ENCODE measurements at places on chromosomes 13 and 19.

DNA sequence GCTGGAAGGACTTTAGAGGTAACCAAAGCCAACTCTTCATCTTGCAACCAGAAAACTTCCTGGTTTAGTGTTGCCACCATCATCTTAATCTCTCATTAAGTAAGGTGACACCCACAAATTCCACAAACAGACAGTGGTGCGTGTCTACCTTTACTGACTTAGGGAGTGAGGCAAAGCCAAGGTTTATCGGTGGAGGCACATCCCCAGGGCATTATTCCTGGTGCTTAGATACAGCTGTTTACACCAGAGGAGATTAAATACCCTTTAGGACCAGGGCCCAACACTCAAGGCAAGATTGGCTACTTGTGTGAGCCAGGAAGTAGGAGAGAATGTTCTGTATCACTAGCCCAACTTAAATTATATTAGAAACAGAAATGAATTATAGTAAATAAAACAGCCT is 9.5 kb downstream of the STOML3 start:
- DNase-seq, result no peak

DNA sequence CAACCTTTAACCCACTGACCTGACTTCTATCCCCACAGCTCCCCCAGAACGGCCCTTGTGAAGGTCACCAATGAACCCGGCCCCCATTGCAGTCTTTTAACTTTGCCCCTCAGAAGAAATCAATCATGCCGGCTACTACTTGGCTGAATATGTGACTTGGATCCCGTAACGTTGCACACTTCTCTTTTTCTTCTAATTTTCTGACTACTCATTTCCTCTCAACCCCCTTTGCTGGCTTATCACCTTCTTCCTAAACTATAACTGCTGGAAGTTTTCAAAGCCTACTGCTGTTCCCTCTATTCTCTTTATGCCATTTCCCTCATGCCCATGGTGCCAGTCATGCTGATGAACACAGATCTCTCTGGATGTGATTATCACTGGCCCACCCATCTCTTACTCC is 367.6 kb downstream of the DNAJC15 start:
- no peak for DNase-seq

DNA sequence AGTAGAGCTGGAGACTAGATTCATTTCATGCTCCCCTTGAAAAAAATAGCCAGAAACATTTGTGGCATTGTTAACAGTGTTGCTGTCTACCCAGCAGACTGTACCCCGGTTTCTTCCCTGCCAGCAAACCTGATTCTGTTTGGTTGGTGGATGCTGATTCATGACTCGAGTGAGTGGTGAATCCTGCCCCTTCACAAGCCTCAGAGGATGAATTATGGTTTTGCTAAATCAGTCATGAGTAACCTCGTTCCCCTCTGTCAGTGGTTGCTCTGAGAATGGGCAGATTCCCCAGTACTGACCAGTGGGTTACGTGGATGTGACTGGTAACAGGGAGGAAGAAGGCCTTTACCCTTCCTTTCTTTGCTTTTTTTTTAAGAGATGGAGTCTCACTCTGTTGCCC is 10.1 kb downstream of the NLRP12 start:
- DNase-seq, result no peak

GRCh38 chr19:13366529-13367143 is 139.6 kb downstream of the CACNA1A start:
- DNase-seq, result no peak

- no peak for DNase-seq
Observed at GRCh38 chr13:30615866-30616541, 1.7 kb upstream of the USPL1 start.

- no peak for DNase-seq
Observed at GRCh38 chr13:113632706-113633484, 25.1 kb downstream of the ATP4B start.

DNA sequence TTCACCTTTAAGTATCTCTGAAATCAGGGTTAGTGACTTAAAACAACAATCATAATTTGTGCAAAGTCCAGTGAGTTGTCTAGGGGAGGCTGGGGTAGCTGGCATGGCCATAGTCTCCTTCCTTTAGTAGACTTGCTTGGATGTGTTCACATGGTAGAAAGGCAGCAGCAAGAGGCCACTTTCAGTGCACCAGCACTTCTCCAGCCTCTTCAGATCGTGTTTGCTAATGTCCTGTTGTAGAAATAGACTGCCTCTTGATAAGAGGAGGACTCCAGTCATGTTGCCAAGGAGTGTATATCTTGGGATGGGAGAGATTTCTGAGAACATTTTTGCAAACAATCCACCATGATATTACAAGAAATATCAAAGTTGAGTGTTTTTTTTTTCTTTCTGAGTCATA is 22.9 kb downstream of the WDFY2 start:
- DNase-seq, result no peak

DNA sequence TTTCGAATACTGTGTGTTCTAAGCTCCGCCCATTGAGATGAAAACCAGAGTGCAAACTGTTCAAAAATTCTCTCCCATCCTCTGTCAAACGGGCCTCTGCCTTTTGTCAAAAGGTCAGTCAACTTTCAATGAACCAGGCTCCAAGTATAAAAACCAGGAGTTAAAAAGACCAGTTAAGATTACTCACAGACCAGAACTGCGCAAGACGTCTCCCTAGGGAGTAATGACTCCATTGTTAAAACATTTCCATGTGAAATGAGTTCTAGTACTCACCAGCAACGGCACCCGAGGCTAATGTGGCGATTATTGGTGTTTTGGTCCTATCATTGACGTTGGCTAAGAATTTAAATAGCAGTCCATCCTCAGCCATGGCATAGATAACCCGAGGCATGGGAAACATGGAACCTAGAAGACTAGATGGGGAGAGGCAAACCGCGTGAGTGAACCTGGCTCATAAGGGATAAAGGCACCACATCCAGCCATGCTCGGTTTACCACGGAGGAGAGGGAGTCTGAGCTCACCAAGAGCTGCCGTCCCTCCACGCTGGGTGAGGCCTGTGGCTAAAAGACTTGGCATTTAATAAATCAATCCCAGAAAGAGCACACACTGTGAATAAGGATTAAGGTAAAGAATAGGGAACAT is 73.3 kb downstream of the SLC7A1 start:
- no peak for DNase-seq

- no peak for DNase-seq
Observed at GRCh38 chr13:40878321-40878720, 88.9 kb downstream of the SLC25A15 start.

DNA sequence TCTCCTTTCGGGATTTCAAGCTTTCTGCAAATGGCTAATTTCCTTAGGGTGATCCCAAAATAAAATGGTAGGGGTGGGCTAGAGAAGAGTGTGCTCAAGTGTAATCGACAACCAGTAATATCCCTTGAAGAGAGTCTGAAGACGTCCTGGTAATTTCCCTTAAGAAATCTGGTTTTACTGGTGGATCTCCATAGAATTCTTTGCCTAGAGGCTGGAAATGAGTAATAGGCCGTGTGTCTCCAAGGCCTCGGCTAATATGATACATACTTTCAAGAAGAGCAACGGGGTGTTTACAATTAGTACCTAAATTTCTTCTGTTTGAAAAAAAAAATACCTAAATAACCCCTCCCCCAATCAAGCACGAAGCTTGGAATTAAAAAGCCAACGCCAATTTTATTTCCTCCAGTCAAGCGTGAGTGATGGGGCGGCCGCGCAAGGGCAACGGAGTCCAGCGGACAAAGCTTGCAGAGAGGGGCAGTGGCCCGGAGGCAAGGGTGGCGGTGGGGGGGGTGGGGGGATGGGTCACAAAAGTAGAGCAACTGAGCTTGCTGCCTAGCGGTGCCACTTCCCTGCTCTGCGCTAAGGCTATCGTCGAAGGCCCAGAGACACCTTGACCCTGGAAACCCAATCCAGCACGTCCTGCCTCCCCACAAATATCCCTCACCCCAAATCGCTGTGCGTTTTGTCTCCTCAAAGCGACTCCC is 7.8 kb downstream of the SOX21 start:
- DNase-seq, result no peak

GRCh38 chr13:75702476-75702875 is 66.3 kb downstream of the LMO7 start:
- DNase-seq, result no peak

DNA sequence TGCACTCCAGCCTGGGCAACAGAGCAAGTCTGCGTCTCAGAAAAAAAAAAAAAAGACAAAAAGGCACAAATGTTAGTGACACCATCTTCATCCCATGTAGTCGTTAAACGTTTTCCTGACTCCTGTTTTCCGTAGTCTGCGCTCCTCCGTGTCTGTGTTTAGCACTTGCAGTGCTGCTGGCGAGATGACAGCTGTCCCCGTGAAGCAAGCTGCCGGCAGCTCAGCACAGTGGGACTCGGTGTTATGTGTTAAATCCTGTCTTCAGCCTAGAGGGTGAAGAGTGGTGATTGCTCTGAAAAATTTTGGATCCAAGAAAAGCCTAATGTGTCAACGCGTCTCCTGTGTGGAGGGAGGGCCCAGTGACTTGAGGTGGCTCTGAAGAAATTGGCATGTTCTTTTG is 18.4 kb downstream of the UBXN6 start:
- DNase-seq, result no peak

DNA sequence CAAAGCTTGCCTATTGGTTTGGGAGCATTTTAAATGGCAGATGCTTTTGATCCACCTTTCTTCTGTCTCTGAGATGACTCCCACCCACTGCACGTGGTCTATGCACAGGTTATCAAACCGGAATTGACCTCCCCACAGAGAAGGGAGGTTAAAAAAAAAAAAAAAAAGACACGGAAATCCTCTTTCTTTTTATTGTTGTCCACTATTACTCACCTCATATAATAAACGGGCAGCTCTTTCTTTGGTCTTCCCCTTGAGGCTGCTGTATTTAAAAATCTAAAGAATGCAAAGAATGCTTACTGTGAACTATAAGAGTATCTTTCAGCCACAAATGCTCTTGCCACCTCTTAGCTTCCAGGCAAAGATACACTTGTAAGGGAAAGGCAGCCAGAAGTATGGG is 329.7 kb downstream of the NDFIP2 start:
- DNase-seq, result no peak

DNA sequence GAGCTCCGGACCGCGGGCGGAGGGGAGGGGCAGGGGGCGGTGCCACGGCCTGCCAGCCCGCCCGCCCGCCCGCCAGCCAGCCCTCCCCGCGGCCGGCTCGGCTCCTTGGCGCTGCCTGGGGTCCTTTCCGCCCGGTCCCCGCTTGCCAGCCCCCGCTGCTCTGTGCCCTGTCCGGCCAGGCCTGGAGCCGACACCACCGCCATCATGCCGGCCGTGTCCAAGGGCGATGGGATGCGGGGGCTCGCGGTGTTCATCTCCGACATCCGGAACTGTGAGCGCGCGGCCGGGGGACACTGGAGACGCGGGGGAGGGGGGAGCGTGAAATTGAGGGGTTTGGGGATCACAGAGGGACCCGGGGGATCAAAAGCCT is at the start of gene AP2A1:
AP2A1 (plus strand) TSS at position 72 of the 370 bp plus-strand sequence; CDS start at position 205, 133 bp downstream.
- DNase-seq, result no peak

- DNase-seq, result no peak
Observed at GRCh38 chr19:46981286-46981945, 38.2 kb upstream of the NPAS1 start.

DNA sequence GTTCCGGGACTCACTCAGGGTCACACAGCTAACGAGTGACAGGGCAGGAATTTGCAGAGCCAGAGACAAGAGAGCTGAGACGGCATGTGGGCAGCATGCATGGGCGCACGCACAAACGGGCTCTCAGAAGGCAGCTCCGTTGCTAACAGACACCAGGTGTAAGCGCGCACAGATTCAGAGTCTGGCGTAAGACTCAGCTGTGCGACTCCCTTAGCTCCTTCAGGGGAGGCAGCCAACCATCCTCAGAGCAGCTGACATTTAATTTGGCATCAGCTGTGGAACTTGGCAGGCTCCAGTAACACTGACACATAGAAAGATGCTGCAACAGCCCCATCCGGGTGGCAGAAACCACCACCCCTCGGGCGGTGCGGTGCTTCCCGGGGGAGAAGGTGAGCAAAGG is 7.5 kb upstream of the TM6SF2 start:
- DNase-seq, result no peak

GRCh38 chr19:23795462-23795861 is 36.8 kb upstream of the ZNF681 start:
- no peak for DNase-seq

GRCh38 chr19:55692681-55693081 is 17.7 kb downstream of the EPN1 start:
- DNase-seq, result no peak

DNA sequence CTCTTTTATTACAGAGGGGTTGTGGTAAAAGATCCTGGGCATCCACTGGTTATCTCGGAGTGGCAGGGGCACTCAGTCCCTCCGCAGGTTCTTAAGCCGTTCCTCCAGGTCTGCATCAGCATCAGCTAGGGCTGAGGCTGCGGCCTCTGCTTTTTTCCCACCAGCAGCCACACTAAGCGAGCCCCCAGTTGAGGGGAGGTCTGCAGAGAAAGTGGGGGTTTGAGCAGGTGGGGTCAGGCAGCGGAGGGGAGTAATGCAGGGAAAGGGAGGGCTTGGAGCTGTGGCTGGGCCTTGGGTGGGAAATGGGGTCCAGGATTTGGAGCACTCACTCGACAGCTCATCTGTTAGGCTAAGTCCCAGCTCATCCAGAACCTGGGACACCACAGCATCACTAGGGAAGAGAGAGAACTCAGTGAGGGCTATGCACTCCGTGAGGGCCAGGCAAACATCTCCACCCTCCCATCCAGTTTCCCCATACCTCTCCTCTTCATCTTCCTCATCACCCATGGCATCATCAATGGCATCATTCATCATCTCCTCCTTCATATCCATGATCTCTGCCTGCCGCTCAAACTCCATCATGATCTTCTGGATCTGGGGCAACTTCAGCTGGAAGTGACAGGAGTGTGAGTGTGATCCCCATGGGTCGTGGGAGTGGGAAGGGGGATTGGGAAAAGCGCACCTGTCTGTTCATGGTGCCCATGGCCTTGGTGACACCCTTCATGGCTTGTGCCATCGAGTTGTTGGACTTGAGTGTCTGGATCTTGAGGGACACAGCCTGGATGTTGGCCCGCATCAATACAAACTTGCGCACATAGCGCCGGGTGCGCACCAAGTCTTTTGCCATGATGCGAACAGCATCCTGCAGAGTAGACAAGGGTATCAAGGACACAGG is 3.1 kb downstream of the CHMP2A start:
- DNase-seq, result no peak

DNA sequence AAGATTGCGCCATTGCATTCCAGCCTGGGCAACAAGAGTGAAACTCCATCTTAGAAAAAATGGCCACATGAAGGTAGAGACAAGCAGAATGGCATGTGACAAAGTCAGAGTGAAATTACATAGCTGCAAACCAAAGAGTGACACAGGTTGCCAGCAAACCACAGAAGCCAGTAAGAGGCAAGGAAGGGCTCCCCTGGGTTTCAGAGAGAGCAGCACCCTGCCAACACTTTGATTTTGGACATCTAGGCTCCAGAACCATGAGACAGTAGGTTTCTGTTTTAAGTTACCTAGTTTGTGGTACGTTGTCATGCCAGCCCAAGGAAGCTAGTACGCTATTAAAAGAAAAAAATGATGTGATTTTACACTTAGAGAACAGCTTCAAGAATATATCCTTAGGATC is 1.9 kb downstream of the NLRP4 start:
- no peak for DNase-seq

DNA sequence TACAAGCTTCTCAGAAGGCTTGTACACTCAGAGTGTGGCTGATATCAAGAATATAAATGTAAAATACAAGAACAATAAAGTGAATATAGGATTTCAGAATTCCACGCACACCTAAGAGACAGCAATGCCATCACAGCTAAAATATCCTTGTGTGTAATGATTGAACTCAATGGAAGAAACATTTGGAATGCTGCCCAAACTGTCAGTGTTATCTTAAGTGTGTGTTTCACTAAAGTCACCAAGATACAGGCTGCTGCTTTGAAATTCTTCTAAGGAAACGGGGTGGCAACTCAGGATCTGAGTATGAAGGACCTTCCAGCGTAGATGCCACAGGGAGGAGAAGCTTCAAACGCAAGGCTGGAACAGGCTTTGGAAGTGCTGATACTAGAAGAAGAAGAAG is 86.8 kb downstream of the SGCG start:
- no peak for DNase-seq

Measured in activated CD4-positive, alpha-beta T cell treated with anti-CD3 and anti-CD28 coated beads for 24 hours (primary cell).